ENCODE measurements at places on chromosomes 3 and 15.

DNA sequence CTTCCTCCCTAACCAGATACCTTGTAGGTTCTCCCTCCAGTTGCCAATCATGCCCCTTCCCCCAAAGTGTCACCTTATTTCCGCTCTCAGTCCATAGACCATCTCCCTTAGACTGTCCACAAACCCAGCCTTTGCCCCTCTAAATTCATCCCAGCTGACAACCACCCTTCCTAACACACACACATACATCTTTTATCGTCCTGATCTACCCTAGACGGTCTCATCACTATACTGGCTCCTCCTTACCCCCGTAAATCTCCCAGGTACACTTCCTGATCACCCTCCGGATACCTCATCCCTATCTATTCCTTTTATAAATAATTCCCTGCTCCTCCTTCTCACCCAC is 828 bp downstream of the THOC7 start:
- H3K4me1 ChIP-seq: peaks cover 35% of the 10 kb centered on the region
- no peaks in the 10 kb centered on the region for H3K27me3 ChIP-seq
- peak overlapping the region; percentile 97 for H3K27ac ChIP-seq
- peak overlapping the region; percentile 94 for H3K4me3 ChIP-seq
- H3K36me3 ChIP-seq: peaks cover 5% of the 10 kb centered on the region
- no peak for DNase-seq

- no peaks in the 10 kb centered on the region for H3K4me1 ChIP-seq
- no peak for DNase-seq
- H3K27ac ChIP-seq: no peak overlapping the region
- H3K36me3 ChIP-seq: peaks cover 41% of the 10 kb centered on the region
Measured at GRCh38 chr3:138493804-138494606, 59.6 kb downstream of the ESYT3 start.

DNA sequence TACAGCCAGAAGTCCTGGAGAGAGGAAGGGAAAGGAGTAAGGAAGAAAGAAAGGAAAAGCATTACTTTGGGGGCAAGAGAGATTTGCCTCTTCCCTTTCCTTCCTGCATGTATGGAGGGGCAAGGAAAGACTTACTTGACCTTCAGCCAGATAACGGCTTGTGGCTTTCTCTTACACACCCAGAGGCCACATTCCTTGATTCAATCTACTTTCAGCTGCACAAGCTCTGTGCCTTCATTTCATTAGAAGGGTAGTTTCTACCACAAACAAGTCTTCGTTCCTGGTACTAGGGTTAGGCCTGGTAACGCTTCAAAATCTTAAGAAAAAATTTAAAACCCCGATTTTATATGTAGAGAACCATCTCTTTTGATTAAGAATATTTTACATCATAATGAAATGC is 835.9 kb downstream of the TUSC7 start:
- H3K4me1 ChIP-seq: peaks cover 48% of the 10 kb centered on the region
- H3K27me3 ChIP-seq: no peaks in the 10 kb centered on the region
- no peaks in the 10 kb centered on the region for H3K36me3 ChIP-seq
- no peak for DNase-seq

GRCh38 chr3:53570709-53571108 is 76.3 kb downstream of the CACNA1D start:
- no peak overlapping the region for H3K27ac ChIP-seq
- no peaks in the 10 kb centered on the region for H3K36me3 ChIP-seq
- H3K4me1 ChIP-seq: peaks cover 29% of the 10 kb centered on the region
- DNase-seq: no peak

DNA sequence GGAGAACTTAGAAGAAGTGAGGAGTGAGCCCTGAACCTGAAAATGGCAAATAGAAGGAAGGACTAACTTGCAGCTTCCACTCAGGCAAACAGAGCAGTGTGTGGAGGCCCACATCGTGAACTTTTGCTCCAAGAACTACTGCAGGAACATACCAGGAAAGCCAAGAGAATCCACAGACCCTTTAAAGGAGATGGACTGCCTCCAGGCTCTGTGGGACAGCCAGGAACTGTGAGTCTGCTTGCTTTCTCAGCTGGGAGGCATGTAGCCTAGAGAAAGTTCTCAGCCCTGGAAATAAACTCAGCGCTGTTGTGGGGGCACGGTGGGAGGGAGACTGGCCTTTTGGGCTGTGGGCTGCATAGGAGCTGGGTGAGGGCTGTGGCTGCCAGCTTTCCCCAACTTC is 93.0 kb downstream of the SNRK start:
- no peak overlapping the region for H3K27ac ChIP-seq
- no peaks in the 10 kb centered on the region for H3K27me3 ChIP-seq
- peaks cover 17% of the 10 kb centered on the region for H3K36me3 ChIP-seq

DNA sequence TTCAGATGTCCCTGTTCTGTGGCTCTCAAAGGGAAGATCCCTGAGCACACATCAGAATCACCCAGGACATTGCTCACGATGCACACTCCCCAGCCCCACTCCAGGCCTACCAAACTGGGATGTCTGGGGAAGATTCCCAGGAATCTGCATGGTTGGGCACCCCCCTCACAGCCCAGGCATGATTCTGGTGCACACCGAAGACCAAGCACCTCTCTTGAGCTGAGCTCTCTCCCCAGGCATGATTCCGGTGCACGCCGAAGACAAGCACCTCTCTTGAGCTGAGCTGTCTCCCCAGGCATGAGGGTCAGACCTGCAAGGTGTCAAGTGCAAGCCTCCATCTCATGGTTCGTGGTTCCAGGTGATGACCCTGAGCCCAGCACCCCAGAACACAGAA is 112.2 kb upstream of the MEF2A start:
- no peak overlapping the region for H3K27ac ChIP-seq
- peaks cover 4% of the 10 kb centered on the region for H3K36me3 ChIP-seq
- H3K27me3 ChIP-seq: no peaks in the 10 kb centered on the region
- H3K4me3 ChIP-seq: no peak overlapping the region

DNA sequence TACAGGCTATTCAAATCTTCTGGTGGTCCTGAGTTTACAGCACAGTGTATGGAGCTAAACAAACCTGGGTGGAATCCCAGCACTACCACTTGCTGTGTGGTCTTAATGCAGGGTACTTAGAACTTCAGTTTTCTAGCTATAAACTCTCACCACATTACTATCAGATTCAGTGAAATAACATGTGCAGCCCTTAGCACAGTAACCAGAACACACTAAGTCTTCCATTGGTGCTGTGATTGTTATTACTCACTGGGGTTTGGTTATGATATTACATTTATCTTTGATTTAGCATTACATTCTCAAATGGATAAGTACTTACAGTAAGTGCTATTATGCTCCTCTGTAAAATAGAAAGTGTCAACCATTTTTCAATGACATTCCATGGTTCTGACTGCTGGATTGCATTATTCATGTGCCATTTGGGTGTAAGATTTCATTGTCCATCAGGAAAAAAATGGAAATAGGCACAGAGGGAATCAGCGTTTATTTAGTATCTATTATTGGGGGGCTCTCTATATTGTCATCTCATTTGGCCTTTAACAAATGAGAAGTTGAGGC is 81.9 kb downstream of the PDE8A start:
- no peaks in the 10 kb centered on the region for H3K4me1 ChIP-seq
- no peak overlapping the region for H3K27ac ChIP-seq
- no peak for DNase-seq
- no peaks in the 10 kb centered on the region for H3K27me3 ChIP-seq
- no peak overlapping the region for H3K4me3 ChIP-seq
- peaks cover 25% of the 10 kb centered on the region for H3K36me3 ChIP-seq

DNA sequence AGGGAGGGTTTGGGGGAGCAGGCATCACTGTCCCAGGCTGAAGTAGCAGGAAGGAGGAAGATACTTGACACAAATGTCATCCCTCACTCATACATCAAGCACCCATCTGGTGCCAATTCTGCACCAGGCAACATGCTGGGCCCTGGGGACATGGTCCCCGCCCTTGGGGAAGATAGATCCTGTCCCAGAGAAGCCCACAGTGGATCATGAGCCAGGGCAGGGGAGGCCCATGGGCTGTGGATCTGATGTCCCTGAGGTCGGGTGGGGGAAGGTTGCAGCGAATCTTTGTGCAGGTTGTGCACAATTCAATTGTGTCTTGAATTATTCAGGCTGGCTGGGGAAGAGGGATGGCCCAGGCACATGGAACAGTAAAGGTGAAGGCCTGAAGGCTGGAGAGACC is 6.4 kb upstream of the CCDC33 start:
- H3K27ac ChIP-seq: no peak overlapping the region
- no peak overlapping the region for H3K4me3 ChIP-seq
- peaks cover 26% of the 10 kb centered on the region for H3K27me3 ChIP-seq

DNA sequence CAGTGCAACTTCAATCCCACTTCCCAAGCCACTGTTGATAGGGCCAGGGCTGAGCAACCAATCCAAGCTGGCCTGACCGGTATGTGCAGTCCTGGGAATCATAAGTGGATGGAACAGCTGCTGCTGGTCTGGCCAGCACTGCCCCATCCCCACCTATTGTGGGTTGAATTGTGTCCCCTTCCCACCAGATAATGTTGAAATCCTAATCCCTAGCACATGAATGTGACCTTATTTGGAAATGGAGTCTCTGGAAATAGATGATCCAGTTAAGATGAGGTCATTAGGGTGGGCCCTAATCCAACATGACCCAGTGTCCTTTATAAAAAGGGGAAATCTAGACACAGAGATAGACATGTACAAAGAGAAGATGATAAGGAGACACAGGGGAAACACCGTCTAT is 13.7 kb upstream of the PDIA5 start:
- H3K4me3 ChIP-seq: no peak overlapping the region
- no peak for DNase-seq
- H3K27ac ChIP-seq: no peak overlapping the region
- no peaks in the 10 kb centered on the region for H3K36me3 ChIP-seq

DNA sequence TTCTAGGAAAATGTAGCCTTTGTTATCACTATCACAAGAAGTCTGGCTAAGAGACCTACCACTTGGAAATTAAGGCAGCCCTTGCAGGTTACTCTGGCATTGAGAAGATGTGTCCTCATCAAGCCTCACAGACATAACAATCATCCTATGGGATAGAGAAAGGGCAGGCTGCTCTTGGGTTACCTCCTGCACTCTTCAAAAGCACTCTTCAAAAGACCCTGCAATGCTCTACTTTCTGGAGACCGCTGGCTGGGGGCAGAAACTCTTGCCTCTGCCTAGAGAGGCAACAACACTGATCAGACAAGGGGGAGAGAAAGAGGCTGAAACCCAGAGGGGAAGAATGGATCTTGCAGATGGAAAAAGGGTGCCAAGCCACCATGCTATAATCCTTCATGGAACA is 127.9 kb upstream of the BNIP2 start:
- no peak overlapping the region for H3K4me3 ChIP-seq
- H3K27me3 ChIP-seq: peaks cover 45% of the 10 kb centered on the region
- no peaks in the 10 kb centered on the region for H3K36me3 ChIP-seq
- no peak overlapping the region for H3K27ac ChIP-seq
- DNase-seq: no peak
- H3K4me1 ChIP-seq: peaks cover 18% of the 10 kb centered on the region

DNA sequence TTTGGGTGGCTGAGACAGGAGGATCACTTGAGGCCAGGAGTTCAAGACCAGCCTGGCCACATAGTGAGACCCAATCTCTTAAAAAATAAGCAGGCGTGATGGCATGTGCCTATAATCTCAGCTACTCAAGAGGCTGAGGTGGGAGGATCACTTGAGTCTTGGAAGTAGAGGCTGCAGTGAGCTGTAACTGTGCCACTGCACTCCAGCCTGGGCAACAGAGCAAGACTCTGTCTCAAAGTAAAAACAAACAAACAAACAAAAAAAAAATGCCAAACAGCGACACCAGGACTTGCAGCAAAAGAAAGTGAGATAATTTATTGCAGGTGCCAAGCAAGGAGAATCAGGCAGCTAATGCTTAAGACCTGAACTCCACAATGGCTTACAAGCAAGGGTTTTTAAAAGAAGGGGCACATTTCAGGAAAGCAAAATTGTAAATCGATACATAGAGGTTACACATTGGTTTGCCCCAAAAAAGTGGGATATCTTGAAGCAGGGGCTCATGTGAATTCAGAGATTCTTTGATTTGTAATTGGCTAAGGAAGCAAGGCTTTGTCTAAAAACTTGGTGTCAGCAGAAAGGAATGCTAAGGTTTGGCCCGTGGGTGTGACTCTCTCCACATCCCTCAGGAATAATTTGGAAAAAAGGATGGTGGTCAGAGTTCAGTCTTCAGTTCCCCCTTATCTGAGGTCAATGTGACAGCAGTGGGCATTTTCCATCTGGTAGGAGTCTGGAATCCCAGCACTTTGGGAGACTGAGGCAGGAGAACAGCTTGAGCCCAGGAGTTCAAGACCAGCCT is 5.2 kb upstream of the MPI start:
- H3K4me3 ChIP-seq: no peak overlapping the region
- H3K27ac ChIP-seq: no peak overlapping the region
- H3K27me3 ChIP-seq: no peaks in the 10 kb centered on the region
- DNase-seq: no peak
- no peaks in the 10 kb centered on the region for H3K36me3 ChIP-seq
- peaks cover 10% of the 10 kb centered on the region for H3K4me1 ChIP-seq

DNA sequence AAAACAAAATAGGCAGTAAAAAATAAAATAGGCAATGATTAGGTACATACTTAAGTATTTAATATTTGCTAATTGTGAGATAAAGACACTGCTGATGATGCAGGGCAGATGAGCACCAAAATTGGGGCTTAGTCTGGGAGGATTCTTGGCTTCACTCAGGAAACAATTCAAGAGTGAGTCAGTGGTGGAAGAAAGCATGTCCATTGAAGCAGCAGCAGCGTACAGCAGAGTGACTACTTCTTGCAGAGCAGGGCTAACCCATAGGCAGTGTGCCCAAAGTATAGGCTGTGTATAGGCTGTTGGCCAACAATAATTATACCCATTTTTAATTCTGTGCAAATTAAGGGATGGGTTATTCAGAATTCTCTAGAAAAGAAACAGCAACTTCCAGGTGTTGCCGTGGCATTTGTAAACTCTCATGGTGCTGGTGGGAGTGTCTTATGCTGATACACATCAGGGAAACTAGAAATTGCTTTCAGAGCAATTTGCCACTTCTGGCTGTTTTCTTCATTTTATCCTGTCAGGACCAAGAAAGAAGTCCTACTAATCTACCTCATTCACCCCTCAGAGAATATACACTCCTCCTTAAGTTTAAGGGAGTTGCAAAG is 317.3 kb upstream of the NAALADL2 start:
- no peaks in the 10 kb centered on the region for H3K36me3 ChIP-seq
- DNase-seq: no peak
- H3K4me1 ChIP-seq: no peaks in the 10 kb centered on the region
- no peak overlapping the region for H3K4me3 ChIP-seq

DNA sequence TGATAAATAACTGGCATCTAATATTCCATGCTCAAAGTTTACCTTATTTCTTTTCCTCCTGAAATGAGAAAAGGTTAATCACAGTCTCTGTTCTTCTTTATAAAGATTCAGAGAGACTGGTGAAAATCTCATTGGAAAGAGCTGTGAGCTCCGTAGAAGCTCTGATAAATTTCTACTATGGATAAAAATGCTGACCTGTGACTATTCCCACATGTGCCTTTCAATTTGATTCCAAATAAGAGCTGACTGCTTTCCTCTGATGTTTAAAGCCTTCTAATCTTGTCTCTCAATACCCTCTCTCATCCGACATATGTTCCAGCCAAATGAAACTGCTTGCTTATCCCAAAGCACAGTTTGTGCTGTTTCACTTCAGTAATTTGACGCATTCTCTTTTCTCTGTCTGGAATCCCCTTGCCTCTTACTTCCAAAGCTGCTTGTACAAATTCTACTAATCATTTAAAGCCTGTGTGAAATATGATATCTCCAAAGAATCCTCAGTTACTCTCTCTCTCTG is 130.1 kb downstream of the RTP4 start:
- H3K27ac ChIP-seq: no peak overlapping the region
- H3K36me3 ChIP-seq: no peaks in the 10 kb centered on the region
- H3K4me3 ChIP-seq: no peak overlapping the region
